ENCODE measurements at places on chromosomes 7 and 10.

GRCh38 chr7:35448486-35448885 is 194.6 kb upstream of the TBX20 start:
- DNase-seq = no peak

GRCh38 chr10:62422068-62422590 is 48.0 kb downstream of the ZNF365 start:
- no peak for DNase-seq

DNA sequence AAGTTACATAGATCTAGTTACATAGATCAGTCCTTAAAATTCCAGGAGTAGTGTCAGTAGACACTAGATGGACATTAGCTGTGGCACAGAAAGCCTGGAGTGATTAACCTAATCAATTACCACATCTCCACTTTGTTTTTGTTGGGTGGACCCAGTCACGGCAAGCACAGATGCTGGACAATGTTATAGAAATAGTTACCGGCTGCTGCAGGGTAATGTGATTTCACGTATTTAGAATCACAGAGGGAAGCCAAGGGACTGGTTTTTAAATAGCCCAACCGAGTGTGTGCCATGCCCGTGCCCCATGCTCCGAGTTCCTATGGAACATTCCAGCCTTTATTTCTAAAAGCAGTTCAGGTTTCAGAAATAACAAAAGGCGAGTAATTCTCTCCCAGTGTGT is 2.8 kb downstream of the LGI1 start:
- DNase-seq = no peak

DNA sequence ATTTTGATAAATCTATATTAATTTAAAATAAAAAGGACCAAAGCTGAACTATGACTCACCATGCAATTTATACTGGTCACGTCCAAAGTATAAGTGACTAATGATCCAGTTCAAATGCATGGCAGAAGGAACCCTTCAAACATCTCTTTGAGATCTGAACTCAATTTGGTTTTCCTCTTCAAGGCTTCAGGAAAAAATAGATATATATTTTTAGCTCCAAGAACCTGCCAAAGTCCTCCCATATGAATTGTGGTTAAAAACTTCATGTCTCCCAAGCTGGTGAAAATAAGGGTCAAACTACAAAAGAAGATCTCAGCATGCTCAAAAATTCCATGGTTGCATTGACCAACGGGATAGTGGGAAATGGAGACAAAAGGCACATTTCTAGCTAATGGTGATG is 34.6 kb upstream of the PDE1C start:
- DNase-seq = no peak

- no peak for DNase-seq
Observed at GRCh38 chr7:110909117-110909516, 181.8 kb upstream of the LRRN3 start.

- no peak for DNase-seq
Observed at GRCh38 chr10:71213761-71214440, 1.5 kb downstream of the UNC5B start.

GRCh38 chr7:74542558-74543117 is 88.9 kb downstream of the GTF2IRD1 start:
- no peak for DNase-seq

All from stimulated activated CD8-positive, alpha-beta memory T cell treated with anti-CD3 and anti-CD28 coated beads, Interleukin-15, amount 100 ng/mL, for 1 hour (primary cell).